ENCODE measurements at places on chromosomes 7 and 10.

DNA sequence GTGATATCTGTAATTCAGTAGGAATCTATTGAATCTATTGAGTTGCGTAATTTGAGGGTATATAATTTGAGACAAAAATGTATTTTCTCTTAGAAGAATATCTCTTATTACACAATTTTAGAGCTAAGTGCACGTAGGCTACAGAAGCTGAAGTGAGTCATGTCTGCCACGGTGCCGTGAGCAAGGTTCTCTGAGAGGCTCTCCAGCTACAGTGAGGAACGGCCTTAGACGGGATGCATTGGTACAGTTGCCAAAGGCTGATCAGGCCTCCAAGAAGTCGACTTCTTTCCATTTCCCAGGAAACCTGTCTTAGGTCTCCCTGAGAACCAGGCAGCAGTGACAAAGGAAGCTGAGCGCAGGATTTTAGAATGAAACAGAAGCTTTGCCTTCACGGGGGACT is 28.6 kb downstream of the TCERG1L start:
- no peak for DNase-seq

DNA sequence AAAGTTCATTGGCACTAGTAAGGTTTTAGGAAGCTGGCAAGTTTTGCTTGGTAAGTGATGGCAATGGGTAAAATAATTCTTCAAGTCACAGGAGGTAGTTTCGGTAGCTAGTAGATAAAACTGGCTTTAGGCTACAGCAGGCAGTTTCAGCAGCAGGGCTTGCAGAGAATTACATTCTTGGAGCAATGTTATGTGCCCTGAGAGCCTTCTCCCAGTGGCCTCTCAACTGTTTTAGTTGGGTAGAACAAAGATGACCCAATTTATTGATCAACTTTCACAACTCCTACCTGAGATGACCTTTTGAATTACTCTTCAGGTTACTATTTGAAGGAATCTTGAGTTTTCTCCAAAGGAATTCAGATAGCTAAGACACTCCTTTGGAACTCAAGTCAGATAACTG is 16.4 kb upstream of the NFE2L3 start:
- no peak for DNase-seq

GRCh38 chr10:49273626-49274025 is 25.3 kb upstream of the C10orf71 start:
- DNase-seq: no peak

- no peak for DNase-seq
Observed at GRCh38 chr7:89183712-89184111, 388.2 kb upstream of the TEX47 start.

DNA sequence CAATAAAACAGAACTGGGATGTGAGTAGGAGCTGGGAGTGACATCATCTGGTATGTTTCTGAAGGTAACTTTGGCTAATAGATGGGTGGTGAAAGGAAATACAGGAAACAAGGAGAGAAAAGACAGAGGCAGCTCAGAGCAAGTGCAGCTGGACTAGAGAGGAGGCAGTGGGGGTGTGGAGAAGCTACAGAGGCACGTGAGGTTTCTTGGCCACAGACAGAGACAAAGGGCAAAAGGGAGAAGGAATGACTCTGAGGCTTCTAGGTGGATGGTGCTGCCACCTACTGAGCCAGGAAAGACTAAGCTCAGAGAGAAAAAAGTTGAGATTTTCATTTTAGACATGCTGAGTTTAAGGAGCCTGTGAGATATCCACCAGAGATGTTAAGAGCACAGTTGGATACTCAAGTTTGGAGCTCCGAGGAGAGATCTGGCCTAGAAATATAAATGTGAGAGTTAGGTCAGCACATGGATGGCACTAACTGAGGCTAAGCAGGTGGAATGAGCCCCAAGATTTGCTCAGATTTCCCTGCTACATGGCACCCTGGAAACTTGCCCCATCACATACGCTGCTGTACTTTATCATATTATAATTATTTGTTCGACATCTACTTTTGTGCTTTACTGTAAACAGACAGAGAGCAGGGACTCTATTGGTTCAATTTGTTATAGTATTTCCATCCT is 293.0 kb upstream of the IMMP2L start:
- DNase-seq: peak; percentile 57
